PC-9 (cell line): ENCODE measurements at places on chromosomes 2 and 18. TPM values are rescaled to one million over a fixed set of nuclear protein-coding genes. Genes with fewer than 3 reads are reported as not detected.

GRCh38 chr2:49931241-49931640 is 776.9 kb upstream of the FSHR start:
- no peak for DNase-seq

GRCh38 chr18:3799515-3799914 is 349.5 kb downstream of the TGIF1 start:
- DNase-seq: no peak

DNA sequence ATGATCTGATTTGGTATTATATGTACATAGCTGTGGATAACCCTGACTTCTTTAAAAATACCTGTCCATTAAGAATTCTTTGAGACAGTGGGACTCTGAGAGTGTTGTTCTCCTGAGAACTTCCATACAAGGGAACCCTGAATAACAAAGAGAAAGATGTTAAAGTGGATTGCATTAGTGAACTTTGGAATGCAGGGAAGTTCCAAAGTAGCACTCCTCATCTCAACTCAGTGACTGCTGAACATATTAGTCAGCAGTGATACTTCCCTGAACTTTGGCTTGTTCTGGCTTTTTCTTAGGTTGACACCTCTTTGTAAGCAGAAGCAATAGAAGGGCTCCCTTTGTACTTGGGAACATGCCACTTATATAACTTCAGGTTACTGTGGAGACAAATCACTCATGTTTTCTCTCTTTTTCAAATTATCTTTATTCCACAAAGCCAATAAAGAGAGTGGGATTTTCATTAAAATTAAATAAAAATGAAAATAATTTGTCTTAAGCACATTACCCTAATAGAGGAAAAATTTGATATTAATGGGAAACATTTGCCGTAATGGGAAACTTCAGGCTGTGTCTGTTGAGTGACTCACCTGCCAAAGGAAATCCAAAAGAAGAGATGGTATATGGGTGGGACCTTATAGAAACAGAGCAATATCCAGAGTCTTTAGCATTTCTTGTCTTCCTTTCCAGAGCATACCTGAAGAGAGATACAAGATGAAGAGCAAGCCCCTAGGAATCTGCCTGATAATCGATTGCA is 33.3 kb downstream of the CFLAR start:
- peak; percentile 92 for DNase-seq

GRCh38 chr2:10477443-10478297 is 29.5 kb upstream of the ODC1 start:
- no peak for DNase-seq

GRCh38 chr2:132477962-132478361 is 61.4 kb downstream of the GPR39 start:
- no peak for DNase-seq

- DNase-seq: no peak
Observed at GRCh38 chr2:55844986-55845385, 78.6 kb downstream of the EFEMP1 start.

GRCh38 chr18:8763611-8764010 is 58.3 kb downstream of the MTCL1 start:
- no peak for DNase-seq

DNA sequence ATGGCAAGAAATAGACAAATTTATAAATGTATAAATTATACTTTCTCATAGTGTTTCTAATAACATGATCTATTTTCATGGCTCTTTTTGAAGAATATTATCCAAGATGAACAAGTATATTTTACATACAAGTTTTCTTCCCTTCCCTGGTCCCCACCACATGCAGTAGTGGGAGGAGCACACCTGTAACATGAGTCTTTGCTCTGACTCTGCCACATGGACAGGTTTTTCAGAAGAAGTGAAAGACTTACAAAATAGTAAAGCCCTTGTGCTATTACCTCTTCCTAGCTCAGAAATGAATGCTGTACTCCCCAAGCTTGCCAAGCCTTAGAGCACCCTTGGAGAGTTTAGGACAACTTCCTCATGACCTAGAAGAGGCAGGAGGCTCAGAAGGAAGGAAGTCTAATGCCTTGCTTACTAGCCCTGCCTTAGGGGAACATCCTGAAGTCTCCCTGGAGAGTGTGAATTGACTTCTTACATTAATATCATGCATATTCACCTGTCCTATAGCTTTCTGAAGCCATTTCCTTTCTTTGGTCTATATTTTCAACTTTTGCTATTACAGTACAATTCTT is 18.4 kb downstream of the MXD1 start:
- DNase-seq: no peak

GRCh38 chr2:96540136-96540535 is 3.6 kb downstream of the ARID5A start:
- peak; percentile 83 for DNase-seq

GRCh38 chr2:556485-556884 is 120.7 kb downstream of the TMEM18 start:
- no peak for DNase-seq

DNA sequence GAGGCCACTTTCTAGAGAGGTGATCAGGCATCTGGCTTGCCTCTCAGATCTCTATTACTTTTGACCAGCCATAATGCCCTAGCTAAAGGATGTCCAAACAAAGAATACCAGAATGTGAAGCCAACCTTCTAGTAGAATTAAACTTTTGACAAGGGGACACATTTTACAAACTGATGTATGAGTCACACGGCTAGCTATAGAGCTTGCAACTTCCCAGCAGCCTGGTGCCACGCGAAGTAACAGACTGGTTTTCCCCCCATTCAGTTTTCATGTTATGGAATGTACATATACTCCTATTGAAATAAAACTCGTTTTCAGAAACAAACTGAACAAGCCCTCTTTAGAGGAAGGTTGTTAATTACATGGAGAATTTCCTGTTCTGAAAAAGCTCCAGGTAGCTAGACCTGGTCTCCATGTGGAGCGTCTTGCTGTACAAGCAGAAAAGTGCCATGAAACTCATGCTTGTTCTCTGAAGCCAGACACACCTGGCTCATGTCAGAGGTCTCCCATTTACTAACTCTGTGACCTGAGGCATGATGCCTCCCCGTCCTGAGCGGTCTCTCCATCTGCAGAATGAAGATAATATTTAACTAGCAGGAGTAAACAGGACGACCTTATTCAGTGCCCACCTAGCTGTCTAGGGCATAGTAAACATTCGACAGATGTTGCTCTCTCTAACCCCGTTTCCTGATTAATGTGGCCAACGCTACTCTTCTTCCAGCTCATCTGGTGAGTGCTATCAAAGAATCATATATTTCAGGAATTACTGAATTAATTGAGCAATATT is 81.5 kb upstream of the MAP3K20 start:
- DNase-seq: no peak

GRCh38 chr2:179682756-179683155 is 178.7 kb downstream of the ZNF385B start:
- DNase-seq: no peak

GRCh38 chr2:156526950-156527636 is 90.9 kb downstream of the GPD2 start:
- DNase-seq: no peak

DNA sequence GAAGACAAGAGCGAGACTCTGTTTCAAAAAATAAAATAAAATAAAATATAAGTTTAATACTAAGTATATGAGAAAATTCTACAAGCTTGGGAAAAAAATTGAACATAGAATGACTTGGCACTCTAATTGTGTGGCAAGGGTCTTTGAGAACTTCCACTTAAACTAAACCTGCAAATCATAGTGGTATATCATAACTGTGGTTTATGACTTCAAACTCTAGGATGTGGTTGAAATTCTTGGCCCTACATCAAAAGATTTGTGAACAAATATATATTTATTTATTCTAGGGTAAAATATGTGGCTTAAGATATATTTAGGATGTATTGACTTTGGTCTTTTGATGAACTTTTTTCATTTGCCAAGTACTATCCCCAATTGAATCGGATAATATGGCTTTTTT is 3.1 kb upstream of the FAM171B start:
- DNase-seq: no peak

DNA sequence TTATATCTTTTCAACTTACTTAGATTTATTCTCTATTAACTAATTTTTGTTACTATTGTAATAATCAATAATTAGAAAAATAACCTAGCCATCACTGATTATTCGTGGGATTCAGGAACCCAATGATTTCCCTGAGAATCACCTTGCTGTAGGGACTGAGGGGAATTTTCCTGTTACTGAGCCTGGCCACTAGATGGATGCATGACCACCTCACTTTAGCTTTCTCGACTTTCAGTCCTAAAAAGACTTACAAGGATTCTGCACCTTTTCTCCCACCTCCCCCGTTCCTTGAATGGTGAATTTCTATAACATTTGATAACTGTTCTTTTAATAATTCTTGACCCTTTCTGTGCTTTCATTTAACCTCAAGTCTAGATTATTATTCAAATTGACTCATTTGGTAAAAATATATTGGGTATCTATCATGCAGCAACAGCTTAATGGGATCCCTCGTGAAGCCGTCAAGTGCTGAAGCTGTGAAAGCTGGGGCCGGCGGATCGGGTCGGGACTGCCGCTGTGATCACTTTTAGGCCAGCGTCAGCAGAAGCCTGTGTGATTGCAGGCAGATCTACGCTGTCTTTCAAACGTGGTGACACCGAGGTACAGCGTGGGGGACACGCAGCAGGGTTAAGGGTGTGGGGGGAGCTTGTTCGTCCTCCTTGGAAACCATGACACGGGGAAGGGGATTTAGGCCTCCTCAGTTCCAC is 38.8 kb upstream of the TMEM18 start:
- DNase-seq: no peak

GRCh38 chr2:240405133-240405532 is 30.3 kb upstream of the GPC1 start:
- no peak for DNase-seq

DNA sequence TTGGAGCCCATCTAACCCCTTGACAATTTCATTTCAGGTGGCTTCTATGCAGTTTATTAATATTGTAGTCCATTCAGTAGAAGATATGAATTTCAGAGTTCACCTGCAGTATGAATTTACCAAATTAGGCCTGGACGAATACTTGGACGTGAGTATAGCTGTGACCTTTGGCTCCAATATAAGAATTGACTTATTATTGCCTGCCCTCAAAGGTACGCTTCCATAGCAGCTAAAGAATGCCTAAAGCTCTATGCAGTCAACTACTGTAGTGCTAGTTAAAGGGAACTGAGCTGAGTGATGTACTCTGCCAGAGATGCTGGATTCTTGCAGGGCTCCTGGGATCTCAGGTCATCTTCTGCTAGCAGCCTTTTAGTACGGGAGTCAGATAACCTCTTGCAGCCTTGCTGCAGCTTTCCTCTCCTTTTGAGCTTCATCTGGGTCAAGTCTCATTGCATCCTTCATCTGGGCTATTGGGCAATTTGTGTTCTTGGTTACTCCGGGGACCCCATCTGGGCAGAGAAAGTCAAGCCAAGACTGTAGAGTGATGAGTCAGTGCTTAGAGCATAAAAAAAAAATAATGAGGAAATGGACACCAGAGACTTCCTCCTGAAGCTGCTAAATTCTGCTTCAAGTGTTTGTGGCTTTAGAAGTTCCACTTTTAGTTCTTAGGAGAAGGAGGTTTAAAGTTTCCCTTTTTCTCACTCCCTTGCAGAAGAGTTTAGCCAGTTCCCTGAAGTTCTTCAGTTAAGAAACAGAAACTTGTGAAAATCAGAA is 105.6 kb downstream of the PRPF40A start:
- DNase-seq: peak; percentile 34

- no peak for DNase-seq
Observed at GRCh38 chr2:12728221-12728777, 11.6 kb downstream of the TRIB2 start.

DNA sequence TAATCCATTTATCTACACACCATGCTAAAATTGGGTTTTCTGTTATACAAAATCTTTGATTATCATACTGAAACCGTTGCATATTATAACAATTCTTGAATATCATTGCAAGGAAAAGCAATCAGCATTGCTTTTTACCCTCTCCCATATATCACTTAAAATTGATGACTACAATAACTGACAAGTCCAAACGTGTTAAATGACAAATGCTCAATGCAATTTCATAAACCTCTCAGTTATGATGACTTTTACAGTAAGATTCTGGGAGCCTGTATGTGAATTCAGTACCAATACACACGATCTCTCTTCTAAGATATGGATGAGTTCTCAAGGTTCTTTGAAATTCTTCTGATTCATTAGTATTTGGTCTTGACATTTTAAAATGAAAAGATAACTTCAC is 368.5 kb upstream of the TRIB2 start:
- DNase-seq: no peak

GRCh38 chr2:91442246-91442905 is 2750.9 kb downstream of the RPIA start:
- DNase-seq: no peak

- DNase-seq: no peak
Observed at GRCh38 chr2:109703077-109703476, 88.9 kb downstream of the SOWAHC start.

GRCh38 chr18:51196811-51197660 is 445 bp downstream of the MEX3C start:
- peak; percentile 17 for DNase-seq

DNA sequence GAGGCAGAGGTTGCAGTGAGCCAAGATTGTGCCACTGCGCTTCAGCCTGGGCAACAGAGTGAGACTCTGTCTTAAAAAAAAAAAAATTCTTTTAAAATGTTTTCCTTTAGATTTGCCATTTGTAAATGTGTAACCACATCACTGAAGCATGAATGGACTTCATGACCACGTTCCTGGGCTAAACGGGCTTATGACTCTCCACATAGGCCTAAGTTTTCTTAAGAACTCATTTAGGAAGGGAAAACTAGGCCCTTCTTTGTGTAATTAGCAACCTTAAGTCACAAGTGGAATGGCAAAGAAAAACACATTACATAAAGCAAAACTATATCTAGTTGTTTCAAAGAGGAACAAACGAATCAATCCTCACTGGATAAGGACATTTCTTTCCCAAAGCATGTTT is 99.5 kb downstream of the MEIS1 start:
- DNase-seq: no peak

TUBB6 gene
- 42.2 and 47.9 TPM in 2 replicates for total RNA-seq

UNC80 gene
- total RNA-seq: not detected in 2 replicates

POTEC gene
- not detected in 2 replicates for total RNA-seq

EGR4 gene
- not detected in 2 replicates for total RNA-seq

FBLN7 gene
- total RNA-seq: 0.70 and 1.6 TPM in 2 replicates

VAMP5 gene
- 7.2 and 7.4 TPM in 2 replicates for total RNA-seq
